ENCODE measurements at places on chromosomes 16 and 17.
A peak's percentile ranks its signal among the peaks of the same experiment; 100 is the strongest.

- peak; percentile 17 for DNase-seq
Measured at GRCh38 chr17:40819528-40820125, 2.8 kb downstream of the KRT10 start.

DNA sequence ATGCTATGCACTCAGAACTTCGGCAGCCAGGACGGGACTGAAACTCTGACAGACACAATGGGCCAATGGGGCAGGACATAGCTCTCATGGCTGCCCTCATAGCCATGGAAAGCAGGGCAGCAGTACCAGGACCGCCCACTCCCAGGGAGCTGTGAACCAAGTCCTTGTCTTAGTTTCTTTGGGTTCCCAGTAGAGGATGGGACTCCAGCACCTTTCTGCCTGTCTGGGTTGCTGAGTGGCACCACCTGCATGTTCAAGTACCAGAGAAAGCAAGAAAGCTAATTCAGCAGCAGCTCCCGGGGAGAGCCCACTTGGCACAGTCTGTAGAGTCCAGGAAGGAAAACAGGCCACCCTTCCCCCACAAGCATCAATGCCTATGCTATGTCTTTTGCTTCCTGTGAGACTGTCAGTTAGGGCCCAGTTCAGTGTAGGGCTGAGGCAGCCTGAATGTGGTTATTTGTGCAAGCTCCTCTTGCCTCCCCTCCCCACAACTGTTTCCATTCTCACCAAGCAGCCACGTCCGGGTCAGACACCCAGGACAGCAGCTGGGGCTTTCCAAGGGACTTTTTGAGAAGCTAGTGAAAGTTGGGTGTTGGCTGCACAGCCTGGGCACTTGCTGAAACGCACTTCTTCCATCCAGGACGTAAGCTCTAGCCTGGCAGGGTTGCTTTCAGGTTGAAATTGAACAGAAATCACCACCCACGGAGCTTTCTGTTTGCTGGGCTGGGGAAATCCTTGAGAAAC is 7.8 kb downstream of the SUPT4H1 start:
- DNase-seq = no peak

GRCh38 chr16:49580751-49581303 is 207.2 kb downstream of the C16orf78 start:
- no peak for DNase-seq

- DNase-seq = no peak
Measured at GRCh38 chr16:30112197-30113030, 923 bp downstream of the GDPD3 start.

DNA sequence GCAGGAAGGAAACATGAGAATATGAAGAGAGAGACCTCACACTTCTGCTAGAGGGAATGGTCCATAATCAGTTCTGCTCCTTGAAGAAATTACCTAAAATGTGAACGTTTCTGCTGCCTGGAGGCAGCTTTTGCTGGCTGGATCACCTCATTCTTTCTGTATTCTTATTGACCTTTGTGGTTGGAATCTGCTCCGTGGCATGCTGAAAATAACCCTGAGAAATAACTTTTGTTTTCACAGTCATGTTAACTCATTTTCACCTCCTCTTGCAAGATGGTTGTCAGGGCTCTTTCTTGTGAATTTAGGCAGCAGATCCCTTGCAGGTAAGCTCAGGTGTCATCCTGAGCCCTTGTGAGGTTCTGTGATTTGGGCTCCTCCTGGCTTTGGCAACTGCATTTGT is 70.2 kb downstream of the IRF8 start:
- peak; percentile 50 for DNase-seq

GRCh38 chr17:65243838-65244625 is 106.9 kb downstream of the RGS9 start:
- DNase-seq = peak; percentile 41

DNA sequence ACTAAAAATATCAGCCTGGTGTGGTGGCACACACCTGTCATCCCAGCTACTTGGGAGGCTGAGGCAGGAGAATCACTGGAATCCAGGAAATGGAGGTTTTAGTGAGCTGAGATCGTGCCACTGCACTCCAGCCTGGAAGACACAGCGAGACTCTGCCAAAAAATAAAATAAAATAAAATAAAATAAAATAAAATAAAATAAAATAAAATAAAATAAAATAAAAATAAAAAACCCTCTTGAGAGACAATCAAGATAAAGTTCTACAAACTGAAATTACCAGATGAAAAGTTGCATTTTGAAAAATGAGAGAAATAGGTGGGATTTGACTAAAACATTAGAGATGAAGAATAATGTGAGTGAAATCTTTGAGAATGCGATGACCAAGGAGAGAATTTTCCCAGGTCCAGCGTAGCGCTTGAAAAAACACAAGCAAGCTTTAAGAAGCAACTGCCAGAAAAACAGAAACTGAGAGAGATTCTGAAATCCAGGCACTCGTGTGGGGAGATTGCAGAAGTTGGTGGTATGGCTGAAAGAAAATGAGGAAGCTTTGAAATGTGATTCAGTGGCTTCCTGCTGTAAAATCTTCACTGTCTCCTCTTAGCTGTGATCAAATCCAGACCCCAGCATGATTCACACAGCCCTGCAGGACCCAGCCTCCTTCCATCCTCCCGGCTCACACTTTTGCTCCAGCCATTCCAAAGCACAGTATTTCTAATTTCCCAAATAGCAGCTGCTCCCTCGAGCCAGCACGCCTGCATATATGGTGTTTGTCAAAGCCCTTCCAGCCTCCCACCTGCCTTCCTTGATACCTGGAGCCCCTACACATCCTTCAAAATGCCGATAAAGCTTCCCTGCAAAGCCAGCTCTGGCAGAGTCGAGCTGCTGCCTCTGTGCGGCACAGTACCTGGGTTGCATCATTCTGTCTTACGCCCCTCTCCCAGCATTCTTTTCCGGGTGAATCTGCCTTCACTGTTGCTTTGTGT is 8.2 kb upstream of the CD300E start:
- no peak for DNase-seq

DNA sequence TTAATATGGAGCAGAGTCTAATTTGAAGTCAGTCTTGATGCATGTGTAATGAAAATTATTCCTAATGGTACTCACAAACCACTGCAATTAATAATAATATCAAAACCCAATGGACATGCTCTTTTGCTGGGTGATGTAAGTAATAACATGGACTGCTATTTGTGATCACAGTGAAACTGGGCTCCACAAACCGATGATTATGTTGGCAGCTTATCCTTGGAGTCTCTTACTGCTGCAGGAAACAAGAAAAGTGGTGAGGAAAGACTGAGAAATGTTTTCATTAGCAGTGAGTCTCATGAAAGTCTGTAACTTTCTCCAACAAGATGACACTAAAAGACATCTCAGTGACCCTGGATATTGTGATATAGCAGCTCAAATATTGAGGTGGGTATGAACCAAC is 45.2 kb downstream of the TMEM100 start:
- no peak for DNase-seq

DNA sequence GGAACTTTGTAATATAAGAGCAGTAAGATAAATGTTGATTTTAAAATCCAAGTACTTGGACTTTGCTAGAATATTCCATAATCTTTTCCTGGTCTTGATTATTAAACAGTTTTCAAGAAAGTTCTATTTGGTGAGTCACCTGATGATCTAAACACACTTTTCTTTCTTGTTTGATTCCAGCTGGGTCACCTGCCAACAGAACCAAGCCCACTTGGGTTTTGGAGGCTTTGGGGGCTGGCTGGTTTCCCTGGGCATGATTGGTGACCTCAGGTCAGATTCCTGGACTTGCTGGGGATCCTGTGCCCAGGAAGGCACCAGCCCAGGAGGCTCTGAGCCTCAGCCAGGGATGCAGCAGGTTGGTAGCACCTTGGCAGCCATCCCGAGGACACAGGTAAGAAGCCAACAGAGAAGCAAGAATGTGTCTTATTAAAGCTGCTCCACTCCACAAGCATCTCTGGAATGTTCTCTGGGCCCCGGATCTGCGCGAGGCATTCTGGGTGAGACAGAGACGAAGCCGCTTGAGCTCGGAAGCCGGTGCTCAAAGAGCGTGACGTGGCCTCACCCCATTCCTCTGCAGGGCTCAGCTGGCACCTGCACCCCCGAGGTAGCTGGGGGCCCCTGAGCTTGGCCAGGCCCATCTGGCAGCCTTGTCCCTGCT is 3.1 kb upstream of the TEX19 start:
- no peak for DNase-seq

DNA sequence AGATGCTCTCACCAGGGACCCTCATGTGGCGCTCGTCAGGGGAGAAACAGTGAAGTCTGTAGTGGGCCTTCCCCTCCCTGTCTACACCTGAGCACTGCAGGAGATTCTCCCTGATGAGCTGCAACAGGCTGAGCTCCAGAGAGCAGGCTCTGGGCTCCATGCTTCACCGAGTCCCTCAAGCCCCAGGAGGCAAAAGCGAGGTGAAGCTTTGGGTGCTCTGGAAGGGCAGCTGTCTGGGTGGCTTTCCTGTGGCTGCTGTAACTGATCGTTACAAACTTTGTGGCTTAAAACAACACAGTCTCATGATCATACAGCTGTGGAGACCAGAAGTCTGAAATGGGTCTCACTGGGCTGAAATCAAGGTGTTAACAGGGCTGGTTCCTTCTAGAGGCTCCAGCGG is 12.1 kb upstream of the CD300LD start:
- no peak for DNase-seq

DNA sequence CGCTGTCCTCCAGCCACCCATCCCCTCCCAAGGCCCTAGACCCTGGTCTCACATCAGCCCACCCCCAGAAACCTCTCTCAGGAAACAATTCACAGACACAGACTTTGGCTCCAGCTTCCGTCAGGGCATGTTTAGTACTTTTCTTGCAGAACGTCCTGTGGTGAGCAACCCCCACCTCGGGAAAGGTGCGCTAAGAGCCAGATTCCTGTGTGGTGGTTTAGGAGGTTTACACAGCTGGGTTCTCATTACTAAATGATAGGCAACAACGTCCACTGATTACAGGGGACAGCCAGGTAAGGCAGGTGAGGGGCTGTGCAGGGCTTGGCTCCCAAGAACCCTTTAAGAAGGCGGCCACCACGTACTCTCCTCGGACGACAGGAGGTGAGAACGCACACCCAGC is 29.3 kb downstream of the KIFC3 start:
- no peak for DNase-seq

Data from HFFc6 (cell line).